ENCODE measurements at places on chromosomes 7 and 10.

- DNase-seq, result peak; percentile 42
Observed at GRCh38 chr10:100653957-100654781, 91.2 kb upstream of the PAX2 start.

- DNase-seq, result no peak
Observed at GRCh38 chr7:1542841-1543747, 12.6 kb downstream of the MAFK start.

- DNase-seq, result no peak
Observed at GRCh38 chr7:158361326-158361946, 226.2 kb downstream of the PTPRN2 start.

GRCh38 chr7:157619753-157620525 is 283.1 kb downstream of the DNAJB6 start:
- no peak for DNase-seq

DNA sequence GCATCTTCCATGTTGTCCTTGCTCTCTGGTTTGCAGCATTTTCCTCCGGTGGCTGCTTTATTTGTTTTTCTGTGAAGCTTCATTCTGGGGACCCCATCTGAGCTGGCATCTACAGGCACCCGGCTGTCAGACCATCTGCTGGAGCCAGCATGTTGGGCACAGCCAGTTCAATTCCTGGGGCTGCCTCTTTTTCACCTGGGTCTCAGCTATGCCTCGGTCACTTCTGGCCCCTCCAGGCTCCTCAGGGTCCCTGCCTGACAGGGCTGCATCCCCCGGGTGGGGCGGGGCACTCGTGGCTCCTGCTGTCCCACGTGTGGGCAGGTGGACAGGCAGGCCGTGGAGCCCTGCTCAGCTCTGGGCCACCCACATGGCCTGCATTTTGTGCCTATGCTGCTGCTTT is 8.1 kb downstream of the SCART1 start:
- no peak for DNase-seq

GRCh38 chr7:117835016-117835664 is 38.1 kb downstream of the CTTNBP2 start:
- DNase-seq, result no peak

DNA sequence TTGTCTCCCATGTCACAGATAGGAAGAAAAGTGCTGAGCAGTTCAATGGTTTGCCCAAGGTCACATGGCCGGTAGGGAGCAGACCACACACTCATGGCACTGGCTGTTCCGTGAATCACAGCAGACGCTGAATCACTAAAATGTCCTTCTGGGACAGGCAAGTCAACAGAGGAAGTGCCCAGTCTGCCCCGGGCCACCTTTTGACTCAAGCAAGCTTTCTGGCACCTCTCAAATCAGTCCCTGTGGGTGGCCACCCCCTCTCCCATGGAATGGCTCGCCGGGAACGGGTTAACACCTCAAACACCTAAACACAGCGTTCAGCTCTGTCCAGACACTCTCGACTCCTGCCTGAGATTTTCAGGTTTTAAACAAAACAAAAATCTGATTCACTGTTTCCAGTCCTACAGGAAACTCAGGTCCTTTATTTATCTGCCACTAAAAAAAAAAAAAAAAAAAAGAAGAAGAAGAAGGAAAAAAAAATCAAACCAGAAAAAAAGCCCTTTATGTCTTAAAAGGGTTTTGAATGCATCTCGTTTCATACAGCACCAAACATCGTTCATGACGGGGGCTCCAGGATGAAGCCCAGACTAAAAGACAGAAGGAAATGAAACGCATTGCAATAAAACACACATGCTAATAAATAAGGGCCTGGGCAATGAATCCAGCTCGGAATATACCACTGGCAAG is 15.5 kb downstream of the CARD11 start:
- peak; percentile 65 for DNase-seq

DNA sequence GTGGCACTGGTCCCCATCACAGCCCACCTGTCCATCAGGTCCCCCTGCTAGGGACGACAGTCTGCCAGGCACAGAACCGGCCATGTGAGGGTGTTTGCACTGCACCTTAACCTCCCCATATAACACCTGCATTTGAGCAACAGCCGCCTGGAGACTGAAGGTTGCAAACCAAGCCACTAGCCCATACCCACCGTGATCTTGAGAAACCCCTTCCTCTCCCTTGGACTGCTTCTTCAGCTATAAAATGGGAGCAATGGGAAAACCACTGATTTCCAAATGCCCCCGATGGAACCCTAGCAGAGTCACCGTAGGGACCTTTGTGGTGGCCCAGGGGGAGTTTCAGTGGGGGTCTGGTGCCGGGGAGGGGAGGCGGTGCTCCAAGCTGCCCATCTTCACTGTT is 120.1 kb downstream of the NPTX2 start:
- DNase-seq, result no peak

DNA sequence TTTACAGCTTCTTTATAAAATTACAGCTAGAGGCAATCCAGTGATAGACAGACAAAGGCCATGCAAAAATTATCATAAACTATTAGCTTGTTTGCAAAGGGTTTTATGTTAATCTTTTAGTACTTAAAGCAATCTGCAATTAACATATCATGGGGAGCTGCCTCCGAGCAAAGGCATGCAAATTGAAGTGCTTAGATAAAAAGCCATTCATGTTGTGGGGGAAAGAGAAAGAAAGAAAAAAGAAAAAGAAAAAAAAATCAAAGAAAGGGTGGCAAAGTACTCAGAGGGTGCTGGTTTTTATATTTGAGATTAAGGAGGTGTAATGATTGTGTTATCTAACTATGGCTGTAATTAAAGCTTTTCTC is 799.5 kb downstream of the LRMDA start:
- DNase-seq, result no peak

- DNase-seq, result no peak
Observed at GRCh38 chr7:137977173-137977572, 24.7 kb downstream of the CREB3L2 start.

GRCh38 chr7:85041605-85042216 is 145.1 kb downstream of the SEMA3D start:
- peak; percentile 17 for DNase-seq

- no peak for DNase-seq
Observed at GRCh38 chr10:33293076-33293475, 41.4 kb downstream of the NRP1 start.

- peak; percentile 66 for DNase-seq
Observed at GRCh38 chr7:149620961-149621360, 123.4 kb upstream of the ZNF746 start.

- no peak for DNase-seq
Observed at GRCh38 chr7:145053781-145054180, 217.9 kb upstream of the TPK1 start.

- no peak for DNase-seq
Observed at GRCh38 chr10:78972160-78972946, 96.4 kb upstream of the ZMIZ1 start.

GRCh38 chr7:154770962-154771361 is 232.0 kb downstream of the PAXIP1 start:
- no peak for DNase-seq

DNA sequence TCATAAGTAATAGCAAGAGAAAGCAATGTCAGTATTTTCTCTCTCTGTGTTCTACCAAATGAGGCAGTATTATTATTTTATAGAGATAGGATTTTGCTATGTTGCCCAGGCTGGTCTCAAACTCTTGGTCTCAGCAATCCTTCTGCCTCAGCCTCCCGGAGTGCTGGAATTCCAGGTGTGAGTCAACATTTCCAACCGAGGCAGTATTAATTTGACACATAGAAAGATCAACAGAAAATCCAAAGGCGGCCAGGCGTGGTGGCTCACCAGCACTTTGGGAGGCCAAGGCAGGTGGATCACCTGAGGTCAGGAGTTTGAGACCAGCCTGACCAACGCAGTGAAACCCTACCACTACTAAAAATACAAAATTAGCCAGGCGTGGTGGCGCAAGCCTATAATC is 71.8 kb downstream of the SMURF1 start:
- DNase-seq, result no peak

DNA sequence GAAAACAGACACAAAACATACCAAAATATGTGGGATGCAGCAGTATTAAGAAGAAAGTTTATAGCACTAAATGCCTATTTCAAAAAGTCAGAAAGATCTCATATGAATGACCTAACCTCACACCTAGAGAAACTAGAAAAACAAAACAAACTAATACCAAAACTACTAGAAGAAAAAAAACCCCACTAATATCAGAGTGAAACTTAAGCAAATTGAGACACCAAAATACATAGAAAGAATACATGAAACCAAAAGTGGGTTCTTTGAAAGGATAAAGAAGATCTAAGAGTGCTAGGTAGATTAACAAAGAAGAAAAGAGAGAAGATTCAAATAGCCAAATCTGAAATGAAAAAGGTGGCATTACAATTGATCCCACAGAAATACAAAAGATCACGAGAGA is 494.1 kb downstream of the SH2D4B start:
- no peak for DNase-seq

DNA sequence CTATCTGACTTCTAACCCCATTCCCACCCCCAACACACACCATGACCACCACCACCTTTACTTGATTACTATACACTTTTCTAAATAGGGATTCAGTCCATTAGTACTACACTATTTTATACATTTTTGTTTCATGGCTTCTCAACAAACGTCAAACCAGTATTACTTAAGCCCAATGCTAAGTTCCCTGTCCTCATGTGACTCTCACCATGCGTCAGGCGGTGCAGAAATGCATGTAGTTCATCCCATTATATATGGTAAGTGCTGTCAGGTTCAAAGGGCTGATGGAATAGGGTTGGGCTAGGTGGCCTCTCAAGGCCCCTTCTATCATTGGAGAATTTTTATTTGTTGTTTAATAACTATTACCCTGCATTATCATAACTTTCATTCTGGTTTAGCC is 19.5 kb upstream of the VPS41 start:
- no peak for DNase-seq

All from stimulated activated CD4-positive, alpha-beta T cell treated with anti-CD3 and anti-CD28 coated beads, Interleukin-4, amount 100 ng/mL, for 24 hours (primary cell).